ENCODE measurements at places on chromosomes 2 and 18.

- DNase-seq, result no peak
Observed at GRCh38 chr2:128305555-128306080, 13.1 kb downstream of the HS6ST1 start.

- DNase-seq, result no peak
Observed at GRCh38 chr2:217660423-217660822, 342.4 kb downstream of the TNS1 start.

- DNase-seq, result no peak
Observed at GRCh38 chr2:122251566-122251965, 496.1 kb downstream of the TSN start.

DNA sequence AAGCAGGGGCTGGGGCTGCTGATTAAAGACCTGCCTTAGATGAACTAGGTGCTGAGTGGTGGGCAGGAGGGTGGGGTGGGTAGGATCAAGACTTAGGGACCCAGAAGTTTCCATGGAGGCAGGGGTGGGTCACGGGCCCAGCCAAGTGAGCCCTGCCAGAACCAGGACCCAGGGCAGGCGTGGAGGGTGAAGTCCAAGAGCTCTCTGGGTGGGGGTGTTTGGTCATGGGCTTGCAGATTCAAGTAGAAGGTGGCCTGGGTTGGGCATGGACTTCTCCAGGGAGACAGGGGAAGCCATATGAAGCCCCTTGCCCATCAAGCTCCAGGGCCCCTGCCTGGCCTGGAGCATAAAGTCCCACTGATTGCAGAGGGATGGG is 168.8 kb downstream of the SMAD7 start:
- no peak for DNase-seq

GRCh38 chr2:235366807-235367206 is 127.0 kb upstream of the AGAP1 start:
- no peak for DNase-seq

DNA sequence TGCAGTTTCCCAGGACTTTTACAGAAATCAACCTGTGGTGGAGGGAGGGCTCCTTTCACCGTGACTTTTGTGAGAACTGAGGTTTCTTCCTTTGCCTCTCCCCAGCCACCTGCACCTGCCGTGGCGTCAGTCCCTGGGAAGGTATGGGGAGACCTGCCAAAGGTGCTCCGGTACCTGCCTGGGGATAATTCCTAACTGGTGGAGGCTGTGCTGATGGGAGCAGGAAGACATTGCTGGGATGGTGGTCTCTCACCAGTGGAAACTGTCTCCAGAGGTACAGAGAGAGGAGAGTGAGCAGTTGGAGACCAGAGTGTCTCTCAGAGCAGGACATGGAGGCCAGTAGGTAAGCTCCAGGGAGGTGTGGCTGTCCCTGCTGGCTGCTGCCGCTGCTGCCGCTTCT is 52.6 kb downstream of the CIB4 start:
- DNase-seq, result no peak

DNA sequence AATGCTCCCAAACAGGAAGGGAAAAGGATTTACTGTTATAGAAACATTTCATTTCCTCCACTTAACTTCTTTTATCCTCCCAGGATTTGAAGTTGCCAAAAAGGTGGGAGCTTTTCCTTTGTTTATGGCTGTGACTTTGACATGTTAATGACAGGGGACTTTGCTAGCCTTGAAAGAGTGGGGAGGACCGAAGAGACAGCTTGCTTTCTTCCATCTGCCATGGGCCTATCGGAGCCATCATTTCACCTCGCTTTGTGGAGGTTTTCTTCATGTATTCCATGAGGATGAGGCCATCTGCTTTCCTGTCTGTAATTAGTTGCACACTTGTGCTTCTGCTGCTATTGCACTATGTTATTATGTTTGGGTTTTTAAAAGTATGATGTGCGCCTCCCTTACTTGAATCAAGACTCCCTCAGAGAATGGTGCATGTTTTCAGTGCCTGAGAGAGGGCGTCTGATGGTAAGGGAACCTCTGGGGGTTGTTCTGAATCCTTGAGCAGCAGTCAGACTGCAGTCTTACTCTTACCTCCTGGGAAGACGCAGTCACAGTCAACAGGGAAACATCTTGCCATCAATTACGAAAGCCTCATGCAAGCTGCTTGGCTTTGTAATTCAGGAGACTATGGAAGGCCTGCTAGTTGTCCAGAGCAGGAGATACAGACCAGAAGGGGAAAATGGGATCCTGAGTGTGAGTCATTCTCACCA is 173.3 kb upstream of the MGAT5 start:
- no peak for DNase-seq

DNA sequence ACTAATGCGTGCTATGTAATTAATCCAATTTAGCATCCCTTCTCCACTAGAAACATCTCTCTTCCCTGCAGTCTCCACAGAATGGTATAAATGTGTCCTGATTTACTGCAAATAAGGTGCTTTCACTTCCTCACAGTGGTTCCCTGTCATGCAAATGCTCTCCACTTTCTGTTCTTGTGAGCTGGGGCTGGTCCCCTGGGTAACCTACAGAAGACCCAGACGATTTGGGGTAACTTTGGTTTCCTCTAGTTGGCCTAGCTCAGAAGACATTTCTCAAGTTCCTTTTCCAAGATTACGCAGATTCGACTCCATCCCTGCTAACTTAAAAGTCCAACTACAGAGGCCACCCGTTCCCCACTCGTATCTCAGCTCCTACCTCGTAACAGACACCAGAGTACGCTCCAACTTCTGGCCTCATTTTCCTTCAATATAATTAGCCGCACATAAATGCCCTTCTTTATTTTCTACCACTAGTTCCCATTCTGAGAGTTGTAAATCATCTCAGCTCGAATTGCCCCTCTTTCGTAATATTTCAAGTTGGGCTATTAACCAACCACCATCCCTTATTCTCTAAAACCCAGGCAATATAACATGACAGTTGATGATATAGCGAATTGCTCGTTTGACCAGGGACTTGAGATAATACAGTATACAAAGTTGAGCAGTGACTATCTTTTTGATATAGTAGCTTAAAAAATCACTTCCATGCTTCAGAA is 28.8 kb upstream of the NEDD4L start:
- DNase-seq, result no peak

DNA sequence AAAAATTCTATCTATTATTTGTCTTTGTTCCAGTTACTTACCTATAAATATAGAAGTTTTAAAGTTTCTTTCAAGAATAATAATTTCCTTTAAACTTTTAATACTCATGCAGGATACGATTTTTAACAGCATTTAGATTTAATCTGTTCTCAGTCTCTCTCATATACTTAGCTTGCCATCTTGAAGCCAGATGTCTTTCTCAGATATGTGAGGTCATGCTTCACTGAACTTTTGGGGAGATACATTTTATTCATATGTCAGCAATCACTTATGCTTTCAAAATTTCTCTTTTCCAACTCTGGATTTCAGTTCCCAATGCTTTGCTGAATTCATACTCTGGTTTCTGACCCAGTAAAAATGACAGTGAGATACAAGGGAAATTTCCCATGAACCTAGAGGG is 66.5 kb upstream of the CCDC178 start:
- DNase-seq, result no peak

DNA sequence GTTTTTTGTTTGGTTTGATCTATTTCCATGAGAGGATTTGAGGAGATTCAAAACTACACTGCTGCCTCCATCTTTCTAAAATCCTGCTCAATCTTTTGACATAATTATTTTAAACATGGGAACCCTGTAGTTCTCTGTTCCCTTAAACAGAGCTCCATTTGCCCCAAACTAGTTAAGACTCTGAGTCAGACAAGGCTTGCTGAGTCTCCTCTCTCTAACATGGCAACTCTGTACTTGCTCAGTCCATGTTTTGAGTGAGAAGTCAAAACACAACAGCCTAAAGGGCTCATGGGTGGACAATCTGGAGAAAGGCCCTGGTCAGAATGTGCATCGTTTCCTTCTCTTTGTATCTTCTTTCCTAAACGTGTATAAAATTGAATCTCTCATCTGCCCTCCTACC is 7.1 kb upstream of the STAMBP start:
- DNase-seq, result no peak

DNA sequence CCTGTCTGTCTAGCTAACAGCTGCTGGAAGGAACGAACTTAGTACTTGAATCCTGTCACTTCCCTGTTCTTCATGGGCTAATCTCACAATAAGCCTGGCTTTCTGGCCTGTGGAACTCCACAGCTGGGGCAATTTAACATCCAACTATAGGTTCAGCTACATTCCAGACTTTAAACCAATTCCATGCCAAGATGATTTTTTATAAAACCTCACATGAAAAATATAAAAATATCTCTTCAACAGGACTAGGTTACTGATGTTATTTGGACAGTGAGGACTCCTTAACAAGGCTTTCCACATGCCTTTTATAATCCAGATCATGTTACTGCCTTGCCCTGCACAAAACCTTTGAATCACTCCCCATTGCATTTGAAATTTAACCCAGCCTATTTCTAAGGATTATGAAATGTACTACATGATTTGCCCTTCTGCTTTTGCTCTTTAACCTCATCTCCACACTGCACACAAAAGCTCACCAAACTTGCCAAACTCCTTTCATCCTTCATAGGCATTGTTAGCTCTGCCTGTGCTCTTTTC is 863.2 kb upstream of the CHAC2 start:
- no peak for DNase-seq

GRCh38 chr2:30072250-30072842 is 74.5 kb upstream of the YPEL5 start:
- peak; percentile 22 for DNase-seq

DNA sequence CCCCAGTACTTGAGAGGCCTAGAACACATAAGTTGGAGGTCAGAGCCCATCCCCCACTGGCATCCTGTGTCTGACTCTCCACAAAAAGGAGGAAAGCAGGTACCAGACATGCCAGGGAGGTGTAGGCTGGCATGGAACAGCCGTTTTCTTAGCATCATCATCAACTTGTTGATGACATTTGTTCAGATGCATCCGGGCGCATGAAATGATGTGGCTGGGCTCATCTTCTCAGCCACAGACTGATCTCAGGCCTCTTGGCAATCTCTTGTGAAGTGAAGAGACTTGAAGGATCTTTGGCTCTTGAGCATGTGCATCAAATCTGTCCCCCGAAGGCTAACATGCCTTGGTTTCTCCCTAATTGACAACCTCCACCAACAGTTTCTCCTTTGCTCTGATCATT is 243.3 kb downstream of the TSN start:
- DNase-seq, result no peak

GRCh38 chr2:223779877-223780276 is 57.5 kb downstream of the AP1S3 start:
- peak; percentile 55 for DNase-seq

All from HuH-7.5 (cell line).